Activated T-cell treated with anti-CD3 and anti-CD28 coated beads for 48 hours (primary cell): ENCODE measurements at places on chromosomes 11 and 22.

DNA sequence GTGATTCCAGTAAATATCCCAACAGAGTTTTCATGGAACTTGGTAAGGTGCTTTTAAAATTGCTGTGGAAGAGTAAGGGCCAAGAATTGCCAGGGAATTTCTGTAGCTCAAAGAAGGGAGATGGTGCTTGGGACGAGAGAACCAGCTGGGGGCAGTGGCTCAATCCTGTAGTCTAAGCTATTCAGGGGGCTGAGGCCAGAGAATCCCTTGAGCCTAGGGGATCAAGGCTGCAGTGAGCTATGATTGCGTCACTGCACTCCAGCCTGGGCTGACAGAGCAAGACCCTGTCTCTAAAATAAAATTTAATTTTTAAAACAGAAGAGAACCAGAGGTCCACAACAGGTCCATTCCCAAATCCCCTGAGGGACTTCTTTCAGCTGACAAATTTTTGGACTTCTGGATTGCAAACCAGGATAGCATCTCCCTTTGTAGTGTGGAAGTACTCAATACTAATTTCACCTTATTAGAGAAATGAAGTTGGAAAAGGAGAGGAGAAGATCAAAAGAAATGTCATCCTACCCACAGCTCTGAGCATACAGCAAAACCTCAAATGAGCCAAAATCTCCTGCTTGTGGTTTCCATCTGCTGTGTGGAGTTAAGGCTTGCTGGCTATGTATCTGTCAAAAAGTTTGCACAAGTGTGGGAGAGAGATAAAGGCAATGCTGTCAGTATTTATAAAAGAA is 59.2 kb upstream of the CLPB start:
- no peak for DNase-seq

GRCh38 chr11:2591805-2592204 is 108.0 kb downstream of the KCNQ1OT1 start:
- no peak for DNase-seq

DNA sequence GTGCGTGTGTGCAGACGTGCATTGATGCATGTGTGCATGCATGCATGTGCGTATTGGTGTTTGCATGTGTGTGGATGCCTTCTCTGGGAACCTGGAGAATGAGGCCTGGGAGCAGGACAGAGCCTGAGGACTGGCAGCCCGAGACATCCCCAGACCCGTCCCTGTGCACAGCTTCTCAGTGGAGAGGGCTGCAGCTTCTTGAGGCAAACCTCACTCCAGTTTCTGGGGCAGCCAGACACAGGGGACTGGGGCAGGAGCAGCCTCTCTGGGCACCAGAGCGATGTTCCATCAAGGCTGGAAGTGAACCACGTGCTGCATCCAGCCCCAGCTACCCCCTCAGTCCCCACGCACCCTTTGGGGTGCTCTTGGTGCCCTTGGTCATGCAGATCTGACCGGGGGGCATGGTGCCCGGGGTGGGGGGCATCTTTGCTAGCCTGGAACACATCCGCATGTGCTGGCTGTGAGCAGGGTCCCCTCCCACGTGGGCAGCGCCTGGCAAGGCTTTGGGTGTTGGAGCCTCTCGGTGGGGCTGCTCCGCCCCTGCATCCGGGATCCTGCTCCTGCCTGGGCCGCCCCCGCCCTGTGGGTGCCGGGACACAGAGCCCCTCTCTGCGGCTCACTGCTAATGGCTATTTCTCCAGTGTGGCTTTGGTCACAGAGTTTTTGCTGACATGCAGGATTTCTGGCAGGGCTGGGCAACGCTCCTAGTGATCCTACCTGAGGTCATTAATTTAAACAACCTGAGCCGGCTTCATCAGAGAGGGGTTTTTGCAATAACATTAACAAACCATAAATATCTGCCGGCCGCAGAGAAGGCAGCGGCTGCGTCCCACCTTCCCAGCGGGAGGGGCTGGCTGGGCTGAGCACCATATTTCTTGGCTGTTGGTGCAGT is 434.7 kb downstream of the TBC1D22A start:
- DNase-seq, result no peak

- no peak for DNase-seq
Measured at GRCh38 chr11:1445741-1446445, 40.7 kb downstream of the MOB2 start.

GRCh38 chr22:26766510-26767350 is 109.3 kb downstream of the MIAT start:
- no peak for DNase-seq

GRCh38 chr11:75383246-75383645 is 16.1 kb upstream of the RPS3 start:
- no peak for DNase-seq

DNA sequence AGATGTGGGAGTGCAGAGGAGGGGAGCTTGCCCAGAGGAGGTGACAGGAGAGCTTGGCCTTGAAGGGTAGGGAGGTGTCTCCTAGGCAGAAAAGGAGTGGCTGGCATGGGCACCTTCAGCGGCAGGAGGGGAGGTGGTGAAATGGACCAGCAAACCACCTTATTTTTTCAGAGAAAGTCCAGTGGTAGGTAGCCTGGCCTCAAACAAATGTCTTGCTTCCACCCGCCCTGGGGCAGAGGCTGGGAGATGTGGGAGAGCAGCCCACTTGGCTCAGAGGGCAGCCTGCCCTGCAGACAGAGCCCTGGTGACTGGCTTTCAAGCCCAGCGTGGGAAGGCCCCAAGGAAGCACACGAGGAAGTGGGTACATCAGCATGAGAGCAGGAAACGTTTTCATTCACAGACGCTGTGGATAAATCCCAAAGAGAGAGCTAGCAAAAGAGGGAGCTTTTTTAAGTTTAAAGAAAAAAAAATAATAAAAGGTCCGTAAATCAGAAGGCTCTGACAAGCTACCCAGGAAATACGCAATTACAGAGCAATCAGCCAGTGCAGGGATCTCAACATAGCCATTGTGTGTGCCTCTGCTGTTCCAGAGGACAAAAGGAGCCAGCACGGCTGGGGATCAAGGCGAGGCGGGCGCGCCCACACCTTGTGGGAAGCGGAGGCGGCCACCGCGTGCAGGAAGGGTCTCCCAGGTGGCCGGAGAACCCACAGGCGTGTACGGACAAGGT is 238.7 kb upstream of the PLET1 start:
- DNase-seq, result no peak

DNA sequence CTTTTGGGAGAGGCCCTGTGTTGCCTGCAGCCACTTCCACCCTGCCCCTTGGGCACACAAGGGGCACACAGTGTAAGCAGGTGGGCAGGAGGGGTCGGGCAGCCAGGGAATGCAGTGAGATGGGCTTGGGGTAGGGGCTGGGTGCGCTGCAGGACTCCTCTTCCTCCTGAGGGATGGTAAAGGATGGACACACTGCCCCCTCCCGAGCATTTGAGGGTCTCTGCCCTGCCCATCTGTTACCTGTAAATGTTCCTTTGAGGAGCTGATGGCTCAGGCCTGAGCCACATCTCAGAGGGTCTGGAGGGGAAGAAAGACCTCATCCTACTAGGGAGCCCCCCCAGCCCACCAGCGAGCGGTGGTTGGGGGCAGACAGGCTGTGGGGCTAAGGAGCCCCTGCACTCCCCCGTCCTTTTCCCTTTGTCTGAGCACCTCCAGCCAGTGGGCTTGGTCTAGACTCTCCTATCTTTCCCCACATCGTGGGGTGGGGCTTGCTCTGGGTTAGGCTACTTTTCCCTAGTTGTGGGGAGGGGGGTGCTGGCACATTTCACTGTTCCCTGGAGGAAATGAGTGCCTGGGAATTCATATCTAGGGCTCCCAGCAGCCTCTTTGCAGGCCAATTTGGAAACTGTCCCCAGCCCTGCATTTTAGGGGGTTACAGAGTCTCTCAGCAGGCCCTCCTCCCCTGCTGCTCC is 1.7 kb upstream of the TSSC4 start:
- no peak for DNase-seq

GRCh38 chr22:30017375-30018223 is 62.7 kb upstream of the HORMAD2 start:
- DNase-seq, result no peak

DNA sequence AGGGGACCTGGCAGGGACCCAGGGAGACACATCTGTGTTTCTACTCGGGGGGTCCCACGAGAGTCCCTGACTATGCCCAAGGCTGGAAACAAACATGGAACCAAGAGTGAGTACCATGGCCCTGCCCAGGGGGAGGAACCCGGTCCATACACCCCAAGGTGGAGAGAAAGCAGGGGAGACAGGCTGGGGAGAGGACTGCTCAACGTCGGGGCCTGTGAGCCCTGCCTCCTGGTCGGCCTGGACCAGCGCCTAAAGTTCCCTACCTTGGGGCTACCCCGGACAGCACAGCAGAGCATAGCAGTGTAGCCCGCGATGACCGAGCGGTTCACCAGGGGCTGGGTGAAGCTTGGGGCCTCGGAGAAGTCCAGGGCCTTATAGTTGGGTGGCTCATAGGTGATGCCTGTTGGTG is 20.2 kb downstream of the MYBPC3 start:
- no peak for DNase-seq

DNA sequence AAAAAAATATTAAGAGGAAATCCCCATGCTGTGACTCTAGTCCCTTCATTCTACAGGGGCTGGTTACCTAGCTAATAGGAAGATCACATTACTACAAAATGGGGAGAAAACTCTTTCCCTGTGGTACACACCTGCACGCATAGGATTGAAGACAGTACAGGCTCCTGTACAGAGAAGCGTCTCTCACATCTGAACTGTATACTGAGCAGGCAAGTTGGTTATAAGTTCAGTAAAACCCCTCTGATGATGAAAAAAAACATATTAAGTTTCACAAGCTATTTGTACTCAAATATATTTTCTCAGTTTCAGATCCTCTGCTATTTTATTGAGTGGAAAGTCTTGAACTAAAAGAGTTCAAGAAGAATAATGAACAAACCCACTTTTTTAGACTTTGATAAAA is 156.9 kb upstream of the HSD17B12 start:
- no peak for DNase-seq

- no peak for DNase-seq
Measured at GRCh38 chr11:17748761-17749721, 14.5 kb downstream of the KCNC1 start.

GRCh38 chr11:72573855-72574445 is 100.3 kb downstream of the PDE2A start:
- DNase-seq, result no peak

DNA sequence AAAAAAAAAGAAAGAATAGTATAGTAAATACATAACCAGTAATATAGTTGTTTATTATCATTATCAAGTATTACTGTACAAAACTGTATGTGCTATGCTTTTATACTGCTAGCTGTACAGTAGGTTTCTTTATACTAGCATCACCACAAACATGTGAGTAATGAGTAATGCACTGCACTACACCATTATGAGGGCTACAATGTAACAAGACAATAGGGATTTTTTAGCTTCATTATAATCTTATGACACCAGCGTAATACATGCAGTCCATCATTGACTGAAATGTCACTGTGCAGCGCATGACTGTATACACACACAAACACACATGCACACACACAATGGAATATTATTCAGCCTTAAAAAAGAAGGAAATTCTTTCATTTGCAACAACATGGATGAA is 111.5 kb upstream of the ZBED5 start:
- no peak for DNase-seq

GRCh38 chr11:14567064-14567651 is 47.0 kb upstream of the PSMA1 start:
- no peak for DNase-seq

- no peak for DNase-seq
Measured at GRCh38 chr22:22058633-22059290, 76.2 kb upstream of the TOP3B start.
